Activated CD4-positive, alpha-beta T cell treated with anti-CD3 and anti-CD28 coated beads, Interleukin-2, amount 50 U/mL, for 24 hours (primary cell): ENCODE measurements at places on chromosomes 12 and 14.

DNA sequence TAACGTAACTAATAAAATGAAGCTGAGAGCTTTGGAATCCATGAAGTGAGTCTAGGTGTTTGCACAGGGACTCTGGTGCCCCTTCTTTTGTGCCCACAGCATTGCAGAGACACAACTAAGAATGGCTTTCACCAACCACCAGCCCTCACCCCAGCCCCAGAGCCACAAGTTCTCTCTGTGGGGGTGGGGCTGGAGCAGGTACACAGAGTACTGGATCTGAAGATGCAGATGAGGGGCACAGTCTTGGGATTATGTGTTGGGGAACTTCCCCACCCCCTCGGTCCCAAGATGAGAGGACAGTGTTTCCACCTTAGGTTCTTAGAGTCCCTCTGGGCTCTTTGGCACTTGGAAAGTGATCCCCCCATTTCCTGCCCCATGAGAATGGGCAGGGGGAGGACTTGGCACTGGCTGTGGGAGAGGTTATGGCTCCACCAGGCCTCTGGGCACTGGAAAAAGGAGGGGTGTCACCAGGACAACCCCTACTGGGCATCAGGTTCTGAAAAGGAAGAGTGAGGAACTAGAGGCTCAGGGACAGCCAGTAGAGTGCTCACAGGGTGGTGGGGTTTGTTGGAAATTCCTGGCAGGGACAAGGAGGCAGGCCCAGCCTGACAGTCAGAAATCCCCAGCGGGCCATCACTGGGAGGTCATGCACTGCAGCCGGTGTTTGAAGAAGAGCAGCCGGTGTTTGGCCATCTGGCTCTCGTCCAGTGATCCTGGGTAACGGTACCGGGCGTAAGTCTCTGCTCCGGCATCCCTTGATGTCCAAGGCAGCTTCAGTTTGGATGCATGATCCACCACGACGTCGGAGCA is 6.7 kb downstream of the B4GALNT1 start:
- no peak for DNase-seq

- DNase-seq: no peak
Measured at GRCh38 chr12:45425426-45425825, 209.5 kb downstream of the ANO6 start.

- no peak for DNase-seq
Measured at GRCh38 chr12:78431931-78432330, 432.6 kb upstream of the SYT1 start.

- DNase-seq: no peak
Measured at GRCh38 chr12:3339221-3339620, 151.8 kb upstream of the PRMT8 start.

DNA sequence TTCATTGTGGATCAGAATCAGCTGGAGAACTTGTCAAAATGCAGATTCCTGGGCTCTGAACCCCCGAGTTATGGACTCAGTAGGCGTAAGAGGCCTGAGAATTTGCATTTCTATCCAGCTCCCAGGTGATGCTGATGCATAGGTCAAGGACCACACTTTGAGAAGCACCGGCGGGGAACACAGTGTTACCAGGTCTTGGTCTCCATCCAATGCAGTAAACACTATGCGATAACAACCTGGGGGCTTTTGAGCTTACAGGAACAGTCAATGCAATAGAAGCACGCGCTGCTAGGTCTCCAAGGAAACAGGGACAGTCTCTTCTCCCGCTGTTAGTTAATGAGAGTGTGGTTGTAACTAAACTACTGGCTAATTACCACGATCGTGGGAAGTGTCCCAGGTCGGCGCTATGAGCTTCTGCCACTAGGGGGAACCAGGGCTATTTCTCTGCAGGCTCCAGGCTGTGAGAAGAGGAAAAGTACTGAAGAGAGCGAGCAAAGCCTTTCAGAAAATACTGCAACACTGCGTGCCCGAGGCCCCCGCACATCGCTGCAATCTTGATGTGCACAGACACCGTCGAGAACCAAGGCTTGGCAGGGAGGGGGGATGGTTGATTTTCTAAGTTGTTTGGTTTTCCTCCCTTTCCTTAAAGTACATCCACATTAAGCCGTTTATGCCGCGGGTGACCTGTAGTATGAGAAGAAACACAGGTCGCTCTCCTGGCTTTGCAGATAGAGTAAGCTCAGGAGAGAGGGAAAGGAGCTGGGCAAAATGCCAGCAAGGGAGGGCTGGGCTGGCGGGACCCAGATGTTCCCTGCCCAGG is 52.0 kb upstream of the KCNA1 start:
- DNase-seq: peak; percentile 47

- no peak for DNase-seq
Measured at GRCh38 chr14:57748279-57748678, 117.6 kb downstream of the SLC35F4 start.

DNA sequence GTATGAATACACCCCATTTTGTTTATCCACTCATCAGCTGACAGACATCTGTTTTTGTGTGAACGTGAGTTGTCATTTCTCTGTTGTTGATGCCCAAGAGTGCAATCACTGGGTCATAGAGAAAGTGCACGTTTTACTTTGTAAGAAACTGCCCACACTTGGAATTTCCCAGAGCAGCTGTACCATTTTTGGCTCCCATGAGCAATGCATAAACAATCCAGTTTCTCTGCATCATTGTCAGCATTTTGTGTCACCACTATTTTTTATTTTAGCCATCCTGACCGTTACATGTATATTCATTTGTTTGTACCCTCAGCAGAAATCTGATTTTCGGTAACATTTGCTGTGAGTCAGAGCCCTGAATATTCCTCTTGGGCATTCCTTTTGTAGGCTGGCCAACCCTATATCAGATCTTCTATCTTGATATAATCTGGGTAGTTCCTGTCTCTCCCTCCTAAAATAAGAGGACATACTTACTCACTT is 62.7 kb downstream of the RBM19 start:
- no peak for DNase-seq

DNA sequence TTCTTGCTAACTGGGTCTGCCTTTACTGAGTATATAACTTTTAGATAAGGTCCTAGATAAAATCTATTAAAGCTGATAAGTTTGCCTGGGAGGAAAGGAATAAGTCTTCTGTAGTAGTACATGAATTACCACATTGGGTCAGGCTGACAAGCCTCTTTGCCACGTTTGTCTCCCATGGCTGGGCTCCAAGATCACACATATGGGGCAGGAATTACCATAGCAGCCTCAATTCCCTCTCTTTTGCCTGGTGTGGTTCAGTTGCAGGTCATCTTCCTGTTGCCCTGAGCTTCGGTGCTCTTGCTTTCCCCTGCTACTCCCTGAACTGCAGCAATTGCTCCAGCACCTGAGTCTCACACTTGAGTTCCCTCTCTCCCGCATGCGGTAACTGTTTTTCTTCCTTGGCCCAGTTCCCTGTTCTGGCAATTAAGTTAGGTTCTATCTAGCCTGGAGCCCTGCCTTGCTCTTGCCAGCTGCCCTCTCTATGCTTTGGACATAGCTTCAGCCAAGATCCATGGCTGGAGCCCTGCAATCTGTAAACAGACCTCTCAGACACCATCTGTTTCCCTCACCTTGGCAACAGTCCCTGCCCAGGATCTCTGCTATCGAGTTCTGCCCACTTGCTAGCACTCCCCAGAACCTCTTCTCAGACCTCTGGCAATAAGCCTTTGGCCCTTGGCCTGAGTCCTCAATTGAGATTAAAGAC is 5.8 kb upstream of the GLT8D2 start:
- DNase-seq: no peak

- DNase-seq: no peak
Measured at GRCh38 chr12:188910-189621, 24.9 kb downstream of the SLC6A12 start.

- DNase-seq: no peak
Measured at GRCh38 chr12:65121049-65121955, at the start of gene WIF1. WIF1 (minus strand) TSS chr12:65121305; CDS start chr12:65121191, 114 bp downstream.

DNA sequence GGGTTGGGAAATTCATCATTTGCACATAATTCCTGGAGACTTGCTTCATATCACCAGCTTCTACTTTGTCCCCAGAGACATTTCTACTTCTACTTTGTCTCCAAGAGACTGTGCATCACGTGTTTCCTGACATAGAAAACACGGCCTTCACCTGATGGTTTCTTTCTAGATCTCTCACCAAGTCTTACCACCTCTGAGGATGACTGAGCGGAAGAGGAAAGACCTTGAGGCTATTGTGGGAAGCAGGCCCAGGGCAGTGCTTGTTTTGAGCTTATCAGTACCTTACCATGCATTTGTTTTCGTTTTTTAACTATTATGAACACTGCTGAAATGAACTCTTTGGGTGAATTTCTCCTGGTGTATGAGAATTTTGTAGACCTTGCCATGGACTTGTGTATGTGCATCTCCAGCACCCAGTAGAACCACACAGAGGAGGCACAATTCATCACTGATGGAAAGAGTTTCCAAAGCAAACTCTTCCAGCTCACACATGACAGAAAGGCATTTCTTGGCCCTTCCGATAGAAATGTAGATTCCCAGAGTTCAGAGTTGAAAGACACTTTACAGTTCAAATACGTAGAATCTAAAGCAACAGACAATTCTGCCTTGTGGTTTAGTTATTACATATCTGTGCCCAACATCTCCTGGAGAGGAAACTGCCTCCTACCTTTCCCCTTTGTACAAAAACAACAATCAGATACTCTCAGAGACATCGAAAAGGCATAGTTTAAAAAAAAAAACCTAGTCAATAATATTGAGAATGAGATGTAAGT is 434.7 kb downstream of the FUT8 start:
- peak; percentile 52 for DNase-seq

DNA sequence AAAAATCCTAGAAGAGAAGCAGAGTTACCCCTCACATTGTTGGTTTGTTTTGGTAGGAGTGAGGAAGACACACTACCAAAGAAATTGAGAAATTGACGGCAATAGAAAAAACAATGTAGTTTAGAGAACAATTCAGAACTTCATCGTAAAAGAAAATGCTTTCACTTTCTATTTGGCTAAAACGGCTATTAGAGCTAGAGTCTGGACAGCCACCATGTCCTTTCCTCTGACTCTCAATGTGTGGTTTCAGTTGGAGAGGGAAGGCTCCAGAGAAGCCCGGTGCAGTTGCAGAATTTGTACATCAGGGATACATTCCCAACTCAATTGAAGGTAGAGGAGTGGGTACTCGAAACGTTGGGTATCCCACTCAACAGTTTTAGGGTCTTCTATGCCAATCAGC is 535.3 kb downstream of the GALC start:
- no peak for DNase-seq

DNA sequence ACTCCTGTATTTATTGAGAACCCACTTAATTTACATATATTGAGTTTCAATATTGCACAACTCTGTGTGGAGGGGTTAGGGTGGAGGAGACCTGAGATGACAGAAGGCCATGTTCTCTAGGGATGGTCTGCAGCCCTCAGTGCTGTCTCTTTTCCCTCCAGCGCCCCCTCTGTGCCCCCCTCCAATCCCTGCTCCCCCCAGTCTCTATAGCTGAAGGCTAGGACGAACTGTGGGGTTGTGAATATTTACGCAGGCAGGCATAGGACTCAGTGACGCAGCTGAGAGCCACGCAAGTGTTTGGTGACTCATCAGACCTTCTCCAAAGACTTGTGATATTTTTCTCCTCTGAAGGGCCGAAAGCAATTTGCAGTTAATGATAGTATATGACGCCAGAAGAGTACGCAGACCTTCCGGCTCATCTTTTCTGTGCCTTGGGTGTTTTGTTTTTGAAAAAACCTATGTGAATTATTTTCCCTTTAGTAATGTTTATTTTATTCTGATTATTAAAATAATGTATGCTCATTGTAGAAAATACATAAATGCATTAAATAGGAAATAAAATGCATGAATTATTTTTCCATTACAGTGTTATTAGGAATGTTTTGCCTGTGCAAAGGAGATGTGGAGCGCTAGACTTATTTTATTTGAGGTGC is 85.3 kb downstream of the SLC25A47 start:
- DNase-seq: no peak

DNA sequence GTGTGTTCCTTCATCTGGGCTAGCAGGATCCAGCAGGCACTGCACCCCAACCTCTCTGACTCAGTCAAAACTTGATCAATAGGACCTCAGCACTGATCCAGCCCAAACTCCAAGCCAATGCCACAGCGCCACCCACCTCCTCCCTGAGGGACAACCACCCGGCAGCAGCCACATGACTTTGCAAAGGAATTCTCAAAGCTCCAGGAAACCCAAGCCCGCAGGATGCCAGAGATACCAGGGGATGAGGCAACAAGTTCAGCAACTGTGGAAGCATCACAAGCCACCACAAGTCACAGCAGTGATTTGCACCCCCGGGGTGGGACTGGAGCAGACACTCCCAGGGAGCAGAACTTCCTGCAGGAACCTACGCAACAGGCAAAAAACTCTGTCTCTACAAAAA is 37.3 kb downstream of the ACTN1 start:
- DNase-seq: no peak

DNA sequence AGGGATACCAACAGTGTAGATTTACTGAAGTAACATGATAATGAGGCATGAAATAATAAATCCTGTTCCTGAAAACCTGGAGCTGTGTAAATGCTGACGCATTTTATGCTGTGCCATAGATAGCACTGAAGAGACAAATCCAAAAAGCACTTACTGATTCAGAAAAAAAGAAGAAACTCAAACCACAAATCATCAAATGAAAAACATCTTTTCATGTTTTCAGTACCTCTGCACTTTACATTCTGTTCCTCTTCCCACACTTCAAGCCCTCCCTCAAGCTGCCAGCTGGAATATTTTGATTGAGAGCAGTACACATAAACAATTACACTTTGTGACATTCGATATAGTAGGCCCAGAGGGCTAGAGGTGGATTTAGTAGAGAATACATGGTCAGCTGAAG is 362.3 kb downstream of the NAV3 start:
- DNase-seq: no peak

- no peak for DNase-seq
Measured at GRCh38 chr14:39396448-39396847, 35.8 kb downstream of the FBXO33 start.

DNA sequence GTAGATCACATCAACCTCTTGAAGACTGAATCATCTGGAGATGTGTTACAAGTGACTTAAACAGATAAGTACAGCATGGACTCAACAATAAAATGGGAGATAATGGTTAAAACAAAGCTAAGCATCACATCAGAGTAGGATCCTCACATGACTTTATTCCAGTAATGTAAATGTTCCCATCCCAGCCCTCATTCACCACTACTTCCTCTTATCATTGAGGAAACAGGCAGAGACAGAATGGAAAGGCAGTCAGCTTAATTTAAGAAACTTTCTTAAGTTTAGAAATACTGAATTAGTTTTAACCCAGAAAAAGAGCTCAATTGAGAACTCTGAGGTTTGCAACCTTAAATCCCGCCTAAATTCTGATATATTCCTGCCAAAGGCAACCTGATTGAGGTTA is 1.2 kb upstream of the ALG10 start:
- DNase-seq: no peak
